ENCODE measurements at places on chromosomes 11 and 22.

- peak; percentile 39 for DNase-seq
These were observed at the start of gene BIK for GRCh38 chr22:43110444-43110926. Gene BIK, plus strand, starts transcription at chr22:43110750. Its CDS starts 13,273 bp downstream, at chr22:43124023.

DNA sequence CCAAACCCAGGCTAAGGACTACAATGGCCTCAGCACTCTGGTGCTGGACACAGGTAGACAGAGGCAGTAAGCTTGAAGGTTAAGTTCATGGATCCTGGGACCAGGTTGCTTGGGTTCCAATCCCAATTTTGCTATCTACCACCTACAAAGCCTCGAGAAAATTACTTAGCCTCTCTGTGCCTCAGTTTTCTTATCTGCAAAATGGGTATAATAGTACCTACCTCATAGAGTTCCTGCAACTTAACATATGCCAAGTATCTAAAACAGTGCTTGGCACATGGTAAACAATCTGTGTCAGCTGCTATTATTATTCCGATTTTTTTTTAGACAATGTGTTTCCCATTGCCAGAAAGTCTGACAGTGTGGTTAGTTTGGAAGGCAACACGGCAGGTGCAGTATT lies 37.5 kb downstream of the SYN3 start:
- DNase-seq: no peak

- no peak for DNase-seq
These were observed 4.6 kb upstream of the IL17REL start for GRCh38 chr22:50016988-50017700.

DNA sequence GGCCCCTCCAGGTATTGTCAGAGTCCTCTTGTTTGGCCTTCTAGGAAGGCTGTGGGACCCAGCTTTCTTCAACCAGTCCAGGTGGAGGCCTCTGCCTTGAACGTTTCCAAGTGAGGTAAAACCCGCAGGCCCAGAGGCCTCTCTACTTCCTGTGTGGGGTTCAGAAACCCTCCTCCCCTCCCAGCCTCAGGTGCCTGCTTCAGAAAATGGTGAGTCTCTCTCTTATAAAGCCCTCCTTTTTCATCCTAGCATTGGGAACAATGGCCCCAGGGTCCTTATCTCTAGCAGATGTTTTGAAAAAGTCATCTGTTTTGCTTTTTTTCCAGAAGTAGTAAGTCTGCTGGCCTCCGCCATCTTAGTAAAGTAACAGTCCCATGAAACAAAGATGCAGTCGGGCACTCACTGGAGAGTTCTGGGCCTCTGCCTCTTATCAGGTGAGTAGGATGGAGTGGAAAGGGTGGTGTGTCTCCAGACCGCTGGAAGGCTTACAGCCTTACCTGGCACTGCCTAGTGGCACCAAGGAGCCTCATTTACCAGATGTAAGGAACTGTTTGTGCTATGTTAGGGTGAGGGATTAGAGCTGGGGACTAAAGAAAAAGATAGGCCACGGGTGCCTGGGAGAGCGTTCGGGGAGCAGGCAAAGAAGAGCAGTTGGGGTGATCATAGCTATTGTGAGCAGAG lies at the start of gene CD3E:
TSS of gene CD3E (plus strand) at position 163 of the 681 bp plus-strand sequence. CDS start at position 386, 223 bp downstream.
- DNase-seq: no peak

DNA sequence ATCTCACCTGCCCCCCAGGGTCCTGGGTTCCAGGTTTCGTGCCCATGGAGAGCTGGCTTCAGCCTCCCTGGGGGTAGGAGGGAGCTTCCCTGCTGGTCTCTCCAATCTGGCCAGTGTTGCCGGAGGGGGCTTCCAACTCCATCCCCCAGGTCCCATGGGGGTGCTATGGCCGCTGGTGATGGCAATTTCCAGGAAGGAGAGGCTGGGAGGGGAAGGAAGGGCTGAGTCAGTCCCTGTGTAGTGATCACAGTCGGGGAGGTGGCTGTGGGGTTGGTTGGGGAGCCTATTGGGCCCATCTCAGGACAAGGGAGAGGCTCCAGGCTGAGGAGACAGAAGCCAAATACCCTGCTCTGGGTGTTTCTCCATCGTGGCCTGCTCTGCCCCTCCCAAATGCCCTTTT lies 5.7 kb upstream of the CDC42EP2 start:
- DNase-seq: no peak

GRCh38 chr11:134575504-134576230 lies 163.6 kb upstream of the B3GAT1 start:
- no peak for DNase-seq

DNA sequence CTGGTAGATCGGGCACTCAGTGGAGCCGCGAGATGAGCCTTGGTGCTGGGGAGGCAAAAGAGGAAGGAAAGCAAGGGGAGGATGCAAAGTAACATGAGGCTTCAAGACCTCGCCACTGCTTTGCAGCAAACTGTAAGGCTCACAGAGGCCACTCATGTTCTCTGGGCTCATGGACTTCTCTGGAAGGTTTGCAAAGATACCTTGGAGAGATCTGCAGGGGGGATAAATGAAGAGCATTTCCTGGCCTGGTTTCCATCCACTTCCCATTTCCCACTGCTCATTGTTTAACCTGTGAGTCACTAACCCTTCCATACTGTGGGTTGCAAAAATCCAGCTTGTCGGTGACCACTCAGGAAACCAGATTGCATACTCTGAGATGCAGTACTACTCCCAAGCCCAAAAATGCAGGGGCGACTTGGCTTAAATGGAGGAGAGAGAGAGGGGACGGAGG lies 38.5 kb downstream of the OSBP2 start:
- no peak for DNase-seq

DNA sequence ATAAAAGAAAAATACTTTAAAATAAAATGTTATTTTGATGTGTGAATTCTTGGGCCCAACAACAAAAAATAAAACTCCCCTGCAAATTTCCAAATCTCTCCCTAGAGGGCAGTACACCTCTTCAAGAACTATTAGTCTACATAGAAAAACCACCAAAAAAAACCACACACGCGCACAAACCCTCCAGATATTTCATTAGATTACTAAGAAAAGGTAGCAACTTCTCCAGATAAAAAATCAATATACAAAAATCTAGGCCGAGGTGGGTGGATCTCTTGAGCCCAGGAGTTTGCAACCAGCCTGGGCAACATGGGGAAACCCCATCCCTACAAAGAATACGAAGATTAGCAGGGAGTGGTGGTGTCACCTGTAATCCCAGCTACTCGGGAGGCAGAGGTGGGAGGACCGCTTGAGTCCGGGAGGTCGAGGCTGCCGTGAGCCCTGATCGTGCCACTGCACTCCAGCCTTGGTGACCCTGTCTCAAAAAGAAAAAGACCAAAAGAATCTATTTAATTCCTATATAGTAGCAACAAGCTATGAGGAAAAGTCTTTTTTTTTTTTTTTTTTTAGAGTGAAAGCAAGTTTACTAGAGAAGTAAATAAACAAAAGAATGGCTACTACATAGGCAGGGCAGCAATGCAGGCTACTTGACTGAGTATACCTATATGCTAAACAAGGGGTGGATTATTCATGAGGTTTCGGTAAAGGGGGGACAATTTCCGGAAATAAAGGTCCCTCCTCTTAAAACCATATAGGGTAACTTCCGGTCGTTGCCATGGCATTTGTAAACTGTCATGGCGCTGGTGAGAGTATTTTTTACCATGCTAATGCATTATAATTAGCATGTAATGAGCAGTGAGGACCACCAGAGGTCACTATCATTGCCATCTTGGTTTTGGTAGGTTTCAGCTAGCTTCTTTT lies 13.1 kb downstream of the B3GNT6 start:
- peak; percentile 94 for DNase-seq

DNA sequence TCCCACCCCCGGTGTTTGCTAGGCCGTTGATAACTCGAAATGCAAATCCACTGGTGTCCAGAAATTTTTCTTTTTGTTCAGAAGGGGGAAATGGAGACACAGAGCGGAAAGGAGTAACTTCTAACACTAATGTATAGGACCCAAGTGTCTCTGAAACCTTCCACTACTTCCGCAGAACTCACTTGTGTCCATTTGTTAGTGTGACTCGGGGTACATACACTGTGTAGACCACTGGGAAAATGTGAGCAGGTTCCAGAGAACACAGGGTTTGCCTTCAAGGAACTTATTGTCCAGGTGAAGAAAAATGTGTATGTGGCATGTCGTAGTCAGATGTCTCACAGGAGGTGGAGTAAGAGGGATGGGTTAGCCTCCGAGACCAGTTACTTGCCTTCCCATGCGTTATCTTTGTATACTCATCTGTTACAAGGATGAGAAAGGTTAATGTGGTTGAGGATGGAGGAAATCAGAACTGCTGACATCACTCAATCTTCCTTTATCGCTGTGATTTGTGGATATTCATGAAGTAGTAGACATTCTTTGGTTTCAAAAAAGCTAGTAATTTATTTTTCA lies 857 bp downstream of the ARCN1 start:
- no peak for DNase-seq

DNA sequence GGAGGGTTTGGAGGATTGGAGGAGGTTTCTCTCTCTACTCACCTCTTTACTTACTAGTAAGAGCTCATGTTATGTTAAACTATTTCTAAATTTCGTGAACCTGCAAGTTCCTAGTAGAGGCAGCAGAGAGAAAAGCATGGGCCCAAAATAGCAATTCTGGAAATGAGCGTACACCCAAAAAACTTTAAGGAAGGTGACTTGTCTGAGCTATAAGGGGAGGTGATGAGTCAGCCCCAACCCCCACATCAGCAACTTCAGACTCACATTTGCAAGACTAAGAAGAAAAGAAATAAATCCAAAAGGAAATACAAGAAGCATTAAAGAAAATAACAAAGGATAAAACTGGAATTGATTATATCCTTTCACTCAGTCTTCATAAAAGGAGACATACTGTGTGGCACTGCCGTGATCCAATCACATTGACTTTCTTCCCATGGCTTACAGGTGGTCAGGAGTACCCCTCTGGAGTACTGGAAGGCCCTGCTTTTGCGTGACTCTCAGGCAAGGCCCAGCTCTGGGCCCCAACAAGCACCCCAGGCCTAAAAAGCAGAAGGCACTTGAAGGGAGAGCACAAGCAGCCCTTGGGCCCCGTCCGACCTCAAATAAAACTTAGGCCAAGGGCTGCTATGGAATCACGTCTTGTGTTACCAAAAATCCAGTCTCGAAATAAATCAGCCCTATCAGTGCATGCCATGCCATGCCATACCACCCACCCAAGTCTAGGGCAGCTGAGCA lies 14.3 kb downstream of the PACSIN2 start:
- DNase-seq: no peak

GRCh38 chr11:129396454-129396853 lies 20.8 kb downstream of the BARX2 start:
- DNase-seq: no peak

DNA sequence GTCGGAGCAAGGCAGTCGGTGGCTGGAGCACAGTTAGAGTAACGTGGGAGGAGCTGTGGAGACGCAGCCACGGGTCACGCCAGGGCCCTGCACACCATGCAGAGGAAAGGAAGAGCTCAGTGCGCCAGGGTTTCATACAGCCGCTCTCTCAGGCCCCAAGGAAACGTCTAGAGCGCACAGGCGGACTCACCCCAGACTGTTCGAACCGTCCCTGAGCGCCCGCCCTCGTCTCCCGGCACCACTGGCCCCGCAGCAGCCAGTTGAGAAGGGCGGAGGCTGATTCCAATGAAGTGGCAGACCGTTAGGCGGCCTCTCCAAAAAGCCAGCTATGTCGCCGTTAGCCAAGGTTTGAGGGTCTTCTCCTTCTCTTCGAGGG lies 483 bp upstream of the HYLS1 start:
- DNase-seq: no peak

DNA sequence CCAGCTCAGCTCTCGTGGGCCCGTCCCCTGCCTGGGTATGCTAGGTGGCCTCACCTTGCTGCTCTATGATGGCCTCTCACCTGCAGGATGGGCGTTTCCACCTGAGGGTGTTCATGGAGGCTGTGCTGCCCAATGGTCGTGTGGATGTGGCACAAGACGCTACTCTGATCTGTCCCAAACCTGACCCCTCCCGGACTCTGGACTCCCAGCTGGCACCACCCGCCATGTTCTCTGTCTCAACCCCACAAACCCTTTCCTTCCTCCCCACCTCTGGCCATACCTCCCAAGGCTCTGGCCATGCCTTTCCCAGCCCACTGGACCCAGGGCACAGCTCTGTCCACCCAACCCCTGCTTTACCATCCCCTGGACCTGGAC lies 2.1 kb downstream of the ZP1 start:
- DNase-seq: no peak

GRCh38 chr22:30047364-30047738 lies 32.9 kb upstream of the HORMAD2 start:
- DNase-seq: no peak

- no peak for DNase-seq
These were observed 14.6 kb downstream of the CABP7 start for GRCh38 chr22:29734406-29734805.

- no peak for DNase-seq
These were observed 343.8 kb upstream of the ANO3 start for GRCh38 chr11:25988178-25988577.

DNA sequence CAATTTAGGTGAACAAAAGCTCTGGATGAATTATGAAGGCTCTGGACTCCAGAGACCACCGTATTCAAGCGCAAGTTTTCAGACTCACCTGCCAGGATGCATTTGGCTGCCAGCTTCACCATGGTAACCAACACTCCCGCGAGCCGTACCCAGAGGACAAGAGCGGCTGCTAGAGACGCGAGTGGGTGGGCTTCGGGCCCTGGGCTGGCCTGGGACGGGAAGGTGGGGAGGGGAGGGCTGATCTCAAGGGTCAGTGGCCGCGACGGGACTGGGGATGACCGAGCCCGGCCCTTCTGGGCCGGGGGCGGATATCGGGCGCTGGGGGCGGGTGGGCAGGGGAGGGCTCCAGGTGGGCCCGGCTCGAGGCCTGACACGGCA lies 344 bp downstream of the IFT27 start:
- DNase-seq: peak; percentile 13

- DNase-seq: no peak
These were observed 33.9 kb downstream of the TSG101 start for GRCh38 chr11:18492888-18493287.

- peak; percentile 60 for DNase-seq
These were observed 55.6 kb downstream of the P4HA3 start for GRCh38 chr11:74255741-74256375.

GRCh38 chr22:47287516-47287915 lies 525.1 kb downstream of the TBC1D22A start:
- DNase-seq: no peak

- DNase-seq: no peak
These were observed 143.0 kb downstream of the TMEM135 start for GRCh38 chr11:87180742-87181141.

DNA sequence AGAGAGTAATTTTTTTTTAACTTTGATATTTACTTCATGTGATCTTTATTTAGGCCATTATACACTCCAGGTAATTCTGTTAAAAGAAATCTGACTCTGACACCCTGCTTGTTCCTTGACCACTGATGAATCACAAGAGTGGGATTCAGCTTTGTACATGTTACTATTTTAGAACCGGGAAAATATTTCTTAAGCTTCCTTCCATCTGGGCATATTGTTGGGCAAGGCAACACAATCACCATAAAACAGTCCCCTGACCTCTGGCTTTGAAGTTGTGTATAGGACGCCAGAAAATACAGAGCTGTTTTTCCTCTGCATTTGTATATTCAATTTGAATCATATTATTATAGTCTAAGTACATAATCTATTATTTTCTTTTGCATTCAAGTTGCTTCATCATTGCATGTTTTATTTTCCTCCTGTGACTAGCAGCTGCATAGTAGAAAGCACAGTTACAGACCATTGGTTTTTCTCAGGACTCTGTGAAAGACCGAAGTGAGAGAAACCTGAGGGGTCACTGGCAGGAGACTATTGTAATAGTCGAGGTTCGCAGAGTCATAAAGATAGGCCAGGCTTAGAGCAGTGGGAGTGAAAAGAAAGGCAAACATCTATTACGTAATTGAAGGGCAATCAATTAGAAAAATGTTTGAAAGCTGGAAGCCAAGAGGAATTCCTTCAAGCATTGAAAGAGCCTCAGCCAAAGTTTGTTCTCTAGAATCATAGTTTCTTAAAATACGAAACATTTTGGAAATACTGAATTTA lies 51.8 kb upstream of the SLC36A4 start:
- DNase-seq: no peak

- peak; percentile 56 for DNase-seq
These were observed 804 bp downstream of the APIP start for GRCh38 chr11:34915136-34916014.
